ENCODE measurements at places on chromosomes 7 and 10.

DNA sequence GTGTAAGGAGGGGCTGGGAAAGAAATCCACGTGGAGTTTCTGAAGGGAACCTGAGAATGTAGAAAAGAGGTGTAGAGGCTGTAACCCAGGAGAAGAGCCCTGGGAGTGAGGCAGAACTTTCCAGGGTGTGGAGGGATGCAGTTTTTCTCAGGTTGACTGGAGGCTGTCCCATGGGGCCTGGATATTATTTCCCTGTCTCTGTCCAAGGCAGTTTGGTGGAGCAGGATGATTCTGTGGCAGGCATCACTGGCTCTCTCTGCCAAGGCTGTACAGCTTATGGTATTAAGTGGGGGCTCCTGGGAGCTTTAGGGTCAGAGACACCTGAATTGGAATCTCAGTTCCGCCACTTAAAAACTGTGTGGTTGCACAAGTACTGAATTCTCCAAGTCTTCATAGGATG lies 81.6 kb downstream of the CHN2 start:
- DNase-seq = no peak

DNA sequence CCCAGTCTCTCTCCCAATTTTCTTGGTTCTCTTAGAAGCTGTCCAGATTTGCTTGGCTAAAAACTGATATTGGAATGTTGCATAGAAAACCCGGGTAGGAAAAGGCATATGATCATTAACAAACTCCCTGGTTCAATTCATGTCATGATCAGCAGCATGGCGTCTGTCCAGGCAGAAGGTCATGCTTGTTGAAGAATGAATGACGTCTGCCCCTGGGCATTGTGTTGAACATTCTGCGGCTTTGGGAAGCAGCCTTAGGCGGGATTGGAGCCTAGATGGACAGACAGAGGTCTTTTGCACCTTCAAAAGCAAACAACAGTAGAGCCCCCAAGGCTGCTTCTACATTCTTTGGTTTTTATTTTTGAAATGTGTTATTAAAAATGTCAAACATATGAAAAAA lies 7.7 kb upstream of the MINDY3 start:
- DNase-seq = no peak

- no peak for DNase-seq
Observed at GRCh38 chr7:148905093-148905666, 21.1 kb upstream of the EZH2 start.

DNA sequence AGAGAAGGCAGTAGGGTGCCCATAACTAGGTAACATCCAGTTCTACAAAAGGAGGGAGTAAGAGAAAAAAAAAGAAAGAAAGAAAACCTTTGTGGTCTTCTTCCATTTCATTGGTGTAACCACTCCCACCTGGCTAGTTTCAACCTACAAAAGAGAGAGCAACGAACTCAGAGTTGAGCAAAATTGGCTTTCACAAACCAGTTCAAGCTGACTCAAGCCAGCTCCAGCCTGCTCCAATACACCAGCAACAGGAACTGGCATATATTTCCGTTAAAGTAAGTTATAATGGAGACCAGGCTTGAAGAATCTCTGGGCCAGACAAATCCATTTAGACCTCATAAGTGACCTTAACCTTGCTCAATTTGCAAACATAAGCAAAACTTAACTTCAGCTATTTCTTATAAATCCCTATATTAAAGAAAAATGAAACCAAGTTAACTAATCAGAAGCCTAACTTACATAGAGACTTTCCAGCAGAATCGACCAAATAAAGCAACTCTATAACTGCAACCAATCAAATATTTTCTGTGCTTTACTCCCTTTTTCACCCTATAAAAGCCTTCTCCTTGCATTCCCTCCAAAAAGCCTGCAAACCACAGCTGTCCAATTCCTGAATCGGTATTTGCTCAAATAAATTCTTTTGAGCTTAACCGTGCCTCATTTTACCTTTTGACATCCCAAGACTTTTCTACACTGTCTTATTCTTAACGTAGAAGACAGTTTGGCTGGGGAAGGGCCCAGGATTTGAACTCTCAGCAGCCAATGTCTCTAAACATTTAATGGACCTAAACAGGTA lies 10.1 kb downstream of the ANKRD22 start:
- DNase-seq = no peak

GRCh38 chr10:128540128-128540762 lies 414.0 kb upstream of the MKI67 start:
- no peak for DNase-seq
